Body of pancreas (tissue), 4 donors: ENCODE measurements at places on chromosomes 7 and 10. TPM values are rescaled to one million over a fixed set of nuclear protein-coding genes. Genes with fewer than 3 reads are reported as not detected.
A peak's percentile ranks its signal among the peaks of the same experiment; 100 is the strongest.

Gene TAS2R5
- 0.99 TPM for total RNA-seq

- H3K36me3 ChIP-seq: no peaks in the 10 kb centered on the region
- no peak overlapping the region for H3K4me3 ChIP-seq
- DNase-seq: no peak
- H3K27me3 ChIP-seq: no peaks in the 10 kb centered on the region
- H3K27ac ChIP-seq: no peak overlapping the region
Measured at GRCh38 chr7:90773269-90773668, 177.1 kb downstream of the CDK14 start.

Gene CHCHD1
- total RNA-seq: 9.3 TPM

GRCh38 chr10:14296065-14296709, 34.5 kb downstream of the FRMD4A start:
- H3K27me3 ChIP-seq: no peaks in the 10 kb centered on the region
- H3K4me1 ChIP-seq: peaks cover 34% of the 10 kb centered on the region
- H3K4me3 ChIP-seq: no peak overlapping the region
- no peaks in the 10 kb centered on the region for H3K36me3 ChIP-seq
- no peak overlapping the region for H3K27ac ChIP-seq

GRCh38 chr7:80089366-80089765, 45.3 kb upstream of the GNAI1 start:
- no peak overlapping the region for H3K27ac ChIP-seq
- H3K27me3 ChIP-seq: no peaks in the 10 kb centered on the region
- no peaks in the 10 kb centered on the region for H3K4me1 ChIP-seq

DNA sequence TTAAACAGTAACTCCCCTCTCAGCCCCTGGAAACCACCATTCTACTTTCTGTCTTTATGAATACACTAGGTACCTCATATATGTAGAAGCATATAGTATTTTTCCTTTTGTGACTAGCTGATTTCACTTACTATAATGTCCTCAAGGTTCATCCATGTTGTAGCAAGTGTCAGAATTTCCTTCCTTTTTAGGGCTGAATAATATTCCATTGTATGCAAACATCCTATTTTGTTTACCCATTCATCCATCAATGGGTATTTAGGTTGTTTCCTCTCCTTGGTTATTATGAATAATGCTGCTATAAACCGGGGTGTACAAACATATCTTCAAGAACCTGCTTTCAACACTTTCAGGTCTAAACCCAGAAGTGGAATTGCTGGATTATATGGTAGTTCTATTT, 125.3 kb downstream of the SGMS1 start:
- DNase-seq: no peak
- H3K27me3 ChIP-seq: no peaks in the 10 kb centered on the region
- no peaks in the 10 kb centered on the region for H3K36me3 ChIP-seq

GRCh38 chr7:47893238-47893637, 55.0 kb downstream of the PKD1L1 start:
- no peaks in the 10 kb centered on the region for H3K27me3 ChIP-seq
- no peaks in the 10 kb centered on the region for H3K36me3 ChIP-seq
- DNase-seq: no peak
- no peak overlapping the region for H3K27ac ChIP-seq
- H3K4me3 ChIP-seq: no peak overlapping the region

- H3K36me3 ChIP-seq: no peaks in the 10 kb centered on the region
- peaks cover 36% of the 10 kb centered on the region for H3K4me1 ChIP-seq
- H3K4me3 ChIP-seq: no peak overlapping the region
Measured at GRCh38 chr10:3813267-3813666, 28.3 kb upstream of the KLF6 start.

DNA sequence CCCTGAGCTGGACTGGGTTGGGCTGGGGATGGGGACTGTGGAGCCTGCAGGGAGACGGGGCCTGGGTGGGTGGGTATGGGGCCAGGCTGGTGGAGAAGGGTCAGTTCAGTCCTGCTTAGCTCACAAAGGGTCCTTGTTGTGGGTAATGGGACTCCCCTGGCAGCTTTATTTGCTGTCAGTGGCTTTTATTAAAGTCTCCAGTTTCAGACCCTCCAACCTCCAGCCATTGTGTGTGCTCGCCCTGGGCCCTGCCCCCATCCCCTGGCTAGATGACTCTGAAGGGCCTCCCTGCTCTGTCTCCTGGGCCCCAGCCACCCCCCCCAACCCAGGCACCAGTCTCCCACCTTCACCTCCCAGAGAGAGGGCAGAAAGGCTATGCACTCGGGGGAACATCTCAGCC, 44.4 kb upstream of the SLF2 start:
- H3K36me3 ChIP-seq: no peaks in the 10 kb centered on the region
- no peak for DNase-seq
- H3K4me1 ChIP-seq: no peaks in the 10 kb centered on the region

Gene TMEM178B
- total RNA-seq: 11.9 TPM

DNA sequence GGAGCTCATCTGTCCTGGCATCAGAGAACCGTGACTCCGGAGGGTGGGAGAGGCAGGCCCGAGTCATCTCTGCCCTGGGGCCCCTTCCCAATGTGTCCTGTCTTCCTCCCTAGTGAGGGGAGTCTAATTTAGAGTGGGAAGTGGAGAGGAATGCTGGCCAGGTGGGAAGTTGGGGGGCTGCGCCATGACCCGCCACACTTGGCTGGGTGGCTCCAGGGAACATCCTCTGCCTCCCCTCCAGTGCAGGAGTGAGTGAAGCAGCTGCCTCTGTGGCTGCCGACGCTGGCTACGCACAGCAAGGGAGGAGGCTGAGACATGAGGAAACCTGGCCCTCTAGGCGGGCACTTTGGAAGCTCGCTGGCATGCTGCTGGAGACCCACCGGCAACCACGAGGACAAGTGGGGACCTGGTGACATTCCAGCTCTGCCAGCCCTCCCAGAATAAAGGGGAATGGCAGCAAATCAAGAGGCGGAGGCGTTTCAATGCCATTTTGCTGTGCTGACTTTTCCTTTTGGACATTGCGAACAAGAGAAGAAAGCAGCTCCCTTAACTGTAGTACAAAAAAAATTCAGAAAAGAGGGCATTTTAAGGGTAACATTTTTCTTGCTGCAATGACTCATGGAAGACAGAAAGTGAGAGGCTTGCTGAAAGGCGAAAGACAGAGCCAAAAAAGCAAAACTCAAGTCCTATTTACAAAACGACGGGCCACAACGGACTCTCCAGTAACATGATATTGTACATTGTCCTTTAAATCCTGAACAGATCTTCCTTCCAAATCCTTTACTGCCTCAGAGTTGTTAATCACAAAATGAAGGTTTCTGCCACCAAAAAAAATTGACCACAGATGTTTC, 121.2 kb upstream of the PITRM1 start:
- DNase-seq: no peak
- H3K27ac ChIP-seq: no peak overlapping the region
- H3K36me3 ChIP-seq: no peaks in the 10 kb centered on the region
- H3K4me3 ChIP-seq: no peak overlapping the region
- no peaks in the 10 kb centered on the region for H3K27me3 ChIP-seq
- H3K4me1 ChIP-seq: no peaks in the 10 kb centered on the region

DNA sequence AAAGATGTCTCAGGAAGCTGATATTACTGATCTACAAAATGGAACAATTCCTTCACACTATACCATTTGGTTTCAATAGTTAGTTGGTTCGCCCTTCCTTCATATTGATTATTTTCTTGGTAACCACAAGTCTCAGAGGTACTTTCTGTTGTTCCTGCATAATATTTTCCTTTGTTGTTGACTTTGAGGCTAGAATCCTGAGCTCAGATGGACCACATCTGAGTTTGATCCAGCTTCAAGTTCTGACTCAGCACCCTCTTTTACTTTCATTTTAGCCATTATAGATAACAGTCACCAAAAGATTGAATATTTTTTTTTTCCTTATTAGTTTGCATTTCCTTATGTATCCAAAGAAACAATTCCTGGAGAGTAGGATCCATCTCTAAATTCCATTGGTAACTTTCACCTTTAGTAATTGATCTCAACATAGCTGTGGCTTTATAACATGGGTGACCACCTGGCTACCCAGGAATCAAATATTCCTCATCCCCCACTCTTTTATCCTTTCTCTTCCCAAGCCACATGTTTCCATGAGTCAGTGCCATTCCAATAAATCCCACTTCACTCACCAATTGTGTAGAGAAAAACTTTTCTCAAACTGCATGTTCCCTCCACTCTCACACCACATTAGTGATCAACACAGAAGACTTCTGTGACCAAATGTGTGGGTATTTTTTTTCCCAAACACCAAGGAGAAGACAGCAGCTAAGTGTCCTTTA, 9.7 kb upstream of the ABCA13 start:
- H3K4me3 ChIP-seq: no peak overlapping the region
- H3K27me3 ChIP-seq: no peaks in the 10 kb centered on the region
- H3K27ac ChIP-seq: no peak overlapping the region
- H3K36me3 ChIP-seq: no peaks in the 10 kb centered on the region
- no peak for DNase-seq

Gene NKX1-2
- total RNA-seq: not detected

Gene FFAR4
- 0.78 TPM for total RNA-seq

- no peak overlapping the region for H3K27ac ChIP-seq
- no peak for DNase-seq
- H3K27me3 ChIP-seq: no peaks in the 10 kb centered on the region
Measured at GRCh38 chr7:31004393-31004792, 40.6 kb downstream of the GHRHR start.

GRCh38 chr10:113073549-113074189, 123.6 kb downstream of the TCF7L2 start:
- no peak overlapping the region for H3K27ac ChIP-seq
- peak; percentile 47 for DNase-seq
- no peaks in the 10 kb centered on the region for H3K36me3 ChIP-seq
- no peaks in the 10 kb centered on the region for H3K27me3 ChIP-seq
- peaks cover 13% of the 10 kb centered on the region for H3K4me1 ChIP-seq
